ENCODE measurements at places on chromosomes 1 and 21.

DNA sequence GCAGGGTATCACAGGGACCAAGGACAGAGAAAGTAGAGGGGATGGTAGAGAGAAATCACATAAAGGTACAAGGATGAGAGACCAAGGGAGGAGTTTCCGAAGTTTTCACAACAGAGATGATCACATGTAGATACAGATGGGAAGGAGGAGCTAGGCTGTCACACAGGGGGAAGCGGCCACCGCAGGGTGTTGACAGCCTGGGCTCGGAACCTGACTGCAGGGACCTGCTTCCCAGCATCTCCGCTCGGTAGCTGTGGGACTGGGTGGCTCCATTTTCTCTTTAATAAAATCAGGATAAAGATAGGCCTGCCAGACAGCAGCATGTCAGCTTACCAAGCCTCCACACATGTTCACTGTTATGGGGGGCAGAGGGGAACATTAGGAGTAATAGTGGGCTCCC, 32.3 kb downstream of the CDCA8 start:
- no peak for DNase-seq

DNA sequence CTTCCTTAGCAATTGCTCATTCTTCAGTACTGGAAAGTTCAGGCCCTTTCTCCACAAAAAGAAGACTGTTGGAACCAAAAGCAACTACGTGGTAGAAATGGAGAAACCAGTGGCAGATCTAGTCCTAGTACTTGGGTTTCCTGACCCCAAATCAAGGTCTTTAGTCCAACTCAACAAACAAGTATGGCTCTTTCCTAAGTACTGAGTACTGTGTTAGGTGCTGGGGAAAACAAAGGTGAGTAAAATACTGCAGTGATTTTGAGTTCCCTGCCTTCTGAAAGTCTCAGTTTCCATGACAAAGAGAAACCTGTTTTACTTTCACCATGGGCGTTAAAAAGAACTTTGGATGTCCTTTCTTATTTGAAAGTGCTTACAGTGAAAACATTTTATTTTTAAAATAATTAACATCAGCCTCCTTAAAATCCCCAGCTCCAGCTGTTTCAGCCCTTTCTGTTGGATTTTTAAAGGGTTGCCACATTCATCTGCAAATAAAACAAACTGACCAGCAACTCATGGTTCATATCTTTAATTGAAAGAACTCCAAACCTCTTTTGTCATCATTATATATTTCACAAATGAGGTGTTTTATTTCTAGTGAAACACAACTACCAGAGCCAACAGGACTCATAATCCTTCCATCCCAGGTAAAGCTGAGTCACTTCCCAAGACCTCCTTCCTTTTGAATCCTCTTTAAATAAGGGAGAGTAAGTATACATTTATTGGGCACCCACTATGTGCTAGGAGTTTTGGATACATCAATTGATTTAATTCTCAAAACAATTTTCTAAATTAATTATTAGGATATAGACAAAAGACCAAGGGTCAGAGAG, 35.4 kb downstream of the PLPP3 start:
- no peak for DNase-seq

GRCh38 chr21:37710546-37711285, 205.5 kb downstream of the KCNJ6 start:
- DNase-seq: no peak

DNA sequence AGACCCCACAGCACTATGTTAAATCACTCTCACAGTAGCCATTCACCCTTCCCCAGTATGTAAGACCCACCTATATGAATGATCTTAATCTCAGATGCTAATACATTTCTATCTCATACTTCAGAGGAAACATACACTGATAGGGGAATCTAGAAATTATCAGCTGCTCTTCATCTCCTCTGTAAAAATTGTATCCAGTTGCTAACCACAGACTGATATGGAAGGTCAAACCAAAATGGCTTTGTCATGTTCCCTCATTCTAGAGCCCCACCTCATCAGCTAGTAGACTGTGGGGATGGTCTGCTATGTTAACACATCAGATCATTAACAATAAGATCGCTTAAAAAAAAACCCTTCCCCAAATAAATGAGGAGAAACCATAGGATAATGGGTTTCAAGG, 71.7 kb downstream of the UBR4 start:
- no peak for DNase-seq

DNA sequence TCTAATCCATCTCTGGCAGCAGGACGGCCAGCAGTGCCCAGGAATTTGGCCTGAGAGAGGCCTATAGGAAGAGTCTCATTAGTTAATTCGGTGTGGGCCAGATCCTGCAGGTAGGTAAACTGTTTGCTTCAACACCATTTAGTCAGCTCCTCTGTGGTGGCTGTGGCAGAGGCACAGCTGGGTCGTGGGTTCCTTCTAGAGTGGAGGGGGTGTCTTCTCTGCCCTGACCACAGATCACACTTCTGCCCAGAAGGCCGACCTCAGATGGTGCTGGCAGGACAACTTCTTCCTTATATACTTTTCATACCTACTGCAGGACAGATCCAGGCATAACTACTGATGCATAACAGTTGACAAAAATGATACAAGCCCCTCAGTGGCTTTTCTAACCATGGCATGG, 281.4 kb downstream of the RPS6KC1 start:
- DNase-seq: no peak

DNA sequence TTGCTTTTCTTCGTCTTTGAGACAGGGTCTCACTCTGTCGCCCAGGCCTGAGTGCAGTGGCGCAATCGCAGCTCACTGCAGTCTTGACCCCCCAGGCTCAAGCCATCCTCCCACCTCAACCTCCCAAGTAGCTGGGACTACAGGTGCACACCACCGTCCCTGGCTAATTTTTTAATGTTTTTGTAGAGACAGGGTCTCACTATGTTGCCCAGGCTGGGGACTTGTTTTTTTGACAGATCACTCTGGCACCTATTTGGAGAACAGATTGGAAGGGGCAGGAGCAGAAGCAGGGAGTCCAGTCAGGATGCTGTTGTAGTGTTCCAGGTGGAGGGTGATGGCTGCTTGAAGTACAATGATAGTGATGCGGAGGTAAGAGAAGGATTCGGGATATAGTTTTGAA, 12.7 kb upstream of the KDM4A start:
- no peak for DNase-seq

- DNase-seq: no peak
Observed at GRCh38 chr1:193187114-193187513, 701 bp upstream of the B3GALT2 start.

- no peak for DNase-seq
Observed at GRCh38 chr1:24190983-24191461, 3.9 kb upstream of the IFNLR1 start.

DNA sequence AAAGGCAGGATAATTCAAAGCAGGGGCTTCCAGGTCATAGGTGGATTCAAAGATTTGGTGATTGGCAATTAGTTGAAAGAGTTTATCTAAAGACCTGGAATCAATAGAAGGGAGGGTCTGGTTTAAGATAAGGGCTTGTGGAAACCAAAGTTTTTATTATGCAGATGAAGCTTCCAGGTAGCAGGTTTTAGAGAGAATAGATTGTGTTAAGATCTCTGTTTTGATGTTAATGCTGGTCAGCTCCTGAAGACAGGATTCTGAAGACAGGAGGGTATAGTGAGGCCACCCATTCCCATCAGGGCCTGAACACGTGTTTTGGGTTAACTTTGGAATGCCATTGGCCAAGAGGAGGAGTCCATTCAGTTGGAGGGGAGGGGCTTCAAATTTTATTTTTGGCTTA, 6.1 kb upstream of the PTBP2 start:
- DNase-seq: no peak
